ENCODE measurements at places on chromosomes 5 and 9.

- DNase-seq, result no peak
Observed at GRCh38 chr5:141489841-141490240, 960 bp downstream of the PCDHGC5 start.

DNA sequence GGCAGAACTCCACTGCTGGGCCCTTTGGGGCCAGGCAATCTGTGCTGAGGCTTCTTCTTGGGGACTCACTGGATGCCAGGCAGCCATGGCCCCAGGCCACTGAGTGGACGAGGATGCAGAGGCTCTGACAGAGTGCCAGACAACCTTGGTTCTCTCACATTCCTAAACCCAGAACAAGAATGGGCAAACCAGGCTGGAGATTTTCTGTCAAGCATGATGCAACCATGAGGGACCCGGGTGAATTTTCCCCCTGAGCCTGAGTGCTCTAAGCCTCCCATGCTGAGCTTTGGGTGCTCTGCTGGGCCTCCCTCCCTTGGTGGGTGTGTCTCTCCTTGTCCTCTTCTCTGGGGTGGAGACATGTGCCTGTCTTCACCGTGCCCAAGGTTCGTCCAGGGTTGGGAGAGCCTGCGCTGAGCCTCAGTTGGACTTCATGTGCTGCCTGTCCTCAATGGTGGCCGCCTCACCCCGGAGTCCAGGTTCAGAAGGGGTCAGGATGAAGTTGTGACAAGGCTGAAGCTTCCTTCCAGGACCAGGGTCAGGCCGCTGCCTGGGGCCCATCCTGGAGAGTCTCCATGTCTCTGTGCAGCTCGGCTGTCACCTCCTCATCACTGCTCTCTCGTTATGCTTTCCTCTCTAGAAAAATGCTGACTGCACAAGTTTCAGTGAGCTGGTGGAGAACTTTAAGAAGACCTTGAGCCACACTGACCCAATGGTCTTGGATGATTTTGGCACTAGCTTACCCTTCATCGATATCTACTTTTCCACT, 24.1 kb downstream of the PITX1 start:
- no peak for DNase-seq

- DNase-seq, result no peak
Observed at GRCh38 chr5:145855763-145856267, 17.0 kb downstream of the GRXCR2 start.

- DNase-seq, result no peak
Observed at GRCh38 chr5:142184988-142185387, 76.4 kb downstream of the NDFIP1 start.

- DNase-seq, result no peak
Observed at GRCh38 chr5:127203818-127204217, 86.8 kb upstream of the MEGF10 start.

DNA sequence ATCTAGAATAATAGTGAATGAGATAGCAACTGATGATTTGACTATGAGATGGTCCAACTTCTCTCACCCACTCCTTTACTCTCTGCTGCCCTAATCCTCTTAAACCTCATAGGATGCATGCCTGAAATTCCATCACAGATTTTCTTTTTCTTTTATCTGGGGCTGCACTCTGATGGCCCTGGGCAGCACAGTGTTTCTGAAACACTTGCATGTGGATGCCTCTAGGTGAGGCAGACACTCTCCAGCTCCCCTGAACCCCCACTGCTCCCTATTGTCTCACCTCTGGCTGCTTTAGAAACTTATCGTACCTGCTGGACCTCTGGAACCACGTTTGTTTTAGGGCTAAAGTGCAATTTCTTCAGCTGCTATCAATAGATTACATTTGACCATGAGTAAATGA, 67.5 kb downstream of the HTR4 start:
- DNase-seq, result no peak

- no peak for DNase-seq
Observed at GRCh38 chr5:22596404-22596970, 256.7 kb downstream of the CDH12 start.

DNA sequence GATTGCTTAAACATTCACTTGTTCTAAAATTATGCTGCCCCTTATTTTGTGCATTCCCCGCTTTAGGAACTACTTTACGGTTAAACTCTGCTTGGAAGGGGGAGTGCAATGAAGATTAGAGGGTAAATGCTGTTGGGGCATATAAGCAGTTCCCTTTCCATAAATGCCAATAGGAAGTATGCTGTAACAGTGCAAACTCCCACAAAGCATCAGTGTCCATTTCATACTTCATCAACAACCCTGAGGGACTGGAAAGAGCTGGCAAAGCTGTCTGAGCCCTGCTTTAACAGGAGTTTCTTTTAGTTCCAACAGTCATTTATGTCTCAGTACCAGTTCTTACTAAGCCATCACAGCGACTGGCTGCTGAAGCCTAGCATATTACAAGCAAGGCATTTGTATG, 1.8 kb downstream of the ACTL7A start:
- DNase-seq, result no peak

DNA sequence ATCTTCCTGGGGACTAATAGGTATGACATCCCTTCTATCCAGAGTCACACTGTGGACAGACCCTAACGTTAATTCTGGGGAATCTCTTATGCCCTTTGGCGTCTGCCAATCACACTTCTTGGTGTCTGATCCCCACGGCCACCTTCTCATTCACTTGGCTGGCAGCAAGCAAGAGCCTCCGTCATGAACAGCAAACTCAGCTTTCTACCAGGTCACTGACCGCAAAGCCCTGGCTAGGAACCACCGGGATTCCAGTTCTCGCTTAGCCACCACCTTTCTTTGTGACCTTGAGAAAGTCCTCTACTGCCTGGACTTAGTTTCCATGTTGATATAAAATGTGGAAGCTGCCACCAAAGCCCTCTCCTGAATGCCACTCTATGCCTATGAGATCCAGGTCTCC, 67.7 kb upstream of the FCN1 start:
- DNase-seq, result no peak

GRCh38 chr5:170302653-170303501, 5.3 kb upstream of the LCP2 start:
- no peak for DNase-seq

Data from amygdala (tissue), 56 donors.